ENCODE measurements at places on chromosomes 4 and X.

- DNase-seq = peak; percentile 39
Measured at GRCh38 chrX:150362599-150363481, at the start of gene MAMLD1. Gene MAMLD1 (plus strand): TSS chrX:150363317. CDS start chrX:150445517, 82,200 bp downstream.

GRCh38 chr4:113691676-113692075 is 69.9 kb downstream of the CAMK2D start:
- no peak for DNase-seq

DNA sequence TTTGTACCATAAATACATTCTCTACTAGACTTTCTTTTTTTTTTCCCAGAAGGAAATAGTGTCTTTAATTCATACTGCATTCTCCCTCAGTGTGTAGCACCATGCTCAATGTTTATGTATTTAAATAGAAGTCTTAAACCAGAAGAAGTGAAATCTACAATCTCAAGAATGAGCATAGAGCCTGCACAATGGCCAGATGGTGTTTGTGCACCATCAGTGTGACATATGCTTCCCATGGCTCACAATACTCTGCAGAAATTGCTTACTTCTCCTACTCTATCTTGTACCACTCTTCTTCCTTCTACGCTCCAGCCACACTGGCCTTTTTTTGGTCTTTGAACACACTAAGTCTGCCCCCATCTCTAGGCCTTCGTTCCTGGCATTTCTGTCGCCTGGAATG is 2.6 kb upstream of the DOCK11 start:
- no peak for DNase-seq

- peak; percentile 71 for DNase-seq
Measured at GRCh38 chr4:133148690-133149363, at the start of gene PCDH10. Gene PCDH10 (plus strand): TSS chr4:133149294. CDS start chr4:133150141, 847 bp downstream.

GRCh38 chr4:57048590-57049304 is 61.4 kb downstream of the IGFBP7 start:
- DNase-seq = no peak

DNA sequence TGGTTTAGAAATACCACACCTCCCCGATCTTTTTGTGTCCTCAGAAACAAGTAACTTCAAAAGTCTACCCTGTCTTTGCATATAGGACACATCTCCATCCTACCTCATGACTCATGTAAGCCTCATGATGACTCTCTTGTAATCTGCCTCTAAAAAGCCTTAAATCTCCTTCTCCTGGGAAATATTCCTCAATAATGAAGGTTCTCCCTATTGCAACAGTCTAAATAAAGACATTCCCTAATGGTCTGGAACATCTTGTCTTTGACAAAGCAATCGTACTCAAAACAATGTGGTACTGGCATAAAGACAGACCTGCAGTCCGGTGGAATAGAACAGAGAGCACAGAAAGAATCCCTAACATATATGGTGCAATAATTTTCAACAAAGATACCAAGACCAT is 257.7 kb downstream of the OPHN1 start:
- peak; percentile 29 for DNase-seq

Measured in GM04503 (cell line).